ENCODE measurements at places on chromosomes 11 and 22.

GRCh38 chr22:46057246-46058090 is 80.5 kb upstream of the WNT7B start:
- peak; percentile 62 for DNase-seq

DNA sequence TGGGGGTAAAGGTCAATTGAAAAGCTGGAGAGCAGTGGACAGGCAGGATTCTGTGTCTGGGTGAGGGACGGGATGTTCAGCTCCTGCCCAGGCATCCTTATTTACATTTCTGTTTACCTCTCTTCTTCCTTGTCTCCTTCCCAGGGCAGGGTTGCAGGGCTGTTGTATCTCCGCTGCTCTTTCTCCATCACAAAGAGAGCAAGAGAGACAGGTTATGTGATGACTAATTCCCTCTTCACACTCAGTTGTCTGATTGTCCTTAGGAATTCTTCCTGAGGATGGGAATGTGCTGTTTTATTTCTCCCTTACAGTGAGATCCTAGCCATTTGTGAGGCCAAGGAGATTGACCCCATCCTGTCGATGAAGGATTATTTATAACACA is 104.9 kb downstream of the VPREB1 start:
- DNase-seq, result no peak

DNA sequence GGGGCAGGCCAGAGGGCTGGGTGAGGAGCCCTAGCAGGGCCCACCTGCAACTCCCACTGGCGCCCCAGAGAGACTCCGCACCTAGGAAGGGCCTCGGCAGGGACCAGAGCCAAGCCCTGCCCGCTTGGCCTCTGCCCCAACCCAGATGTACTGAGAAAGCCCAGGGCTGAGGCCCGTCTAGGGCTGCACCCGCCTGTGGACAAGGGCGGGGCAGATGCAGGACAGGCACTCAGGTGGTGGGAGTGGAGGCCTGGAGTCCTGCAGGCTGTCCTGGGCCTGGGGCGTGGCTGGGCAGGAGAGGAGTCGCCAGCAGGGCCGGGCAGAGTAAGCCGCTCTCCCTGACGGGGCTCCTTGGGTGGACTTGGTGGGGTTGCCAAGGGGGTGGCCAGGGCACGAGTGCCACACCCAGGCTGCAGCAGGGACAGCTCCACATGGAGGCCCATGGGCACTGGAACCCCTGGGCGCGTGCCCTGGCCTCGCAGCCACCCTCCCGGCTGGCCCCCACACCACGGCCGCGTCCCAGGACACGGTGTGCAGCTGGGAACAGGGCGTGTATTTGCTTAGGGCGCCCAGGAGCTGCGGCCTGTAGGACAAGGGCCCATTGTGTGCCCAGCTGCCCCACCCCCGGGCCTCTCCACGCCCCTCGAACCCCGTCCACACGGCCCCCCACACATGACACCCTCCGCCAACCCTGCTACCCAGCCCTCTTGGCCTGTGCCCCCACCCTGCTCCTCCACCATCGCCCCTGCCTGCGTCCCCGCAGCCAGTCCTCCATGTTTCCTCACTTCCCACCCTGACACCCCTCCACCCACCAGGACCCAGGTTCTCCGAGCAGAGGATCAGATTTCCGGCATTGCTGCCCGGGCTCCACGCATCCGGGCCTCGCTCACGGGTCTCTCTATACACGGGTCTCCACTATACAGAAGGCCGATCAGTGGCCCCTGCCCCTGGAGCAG is 11.3 kb upstream of the PIM3 start:
- DNase-seq, result no peak

DNA sequence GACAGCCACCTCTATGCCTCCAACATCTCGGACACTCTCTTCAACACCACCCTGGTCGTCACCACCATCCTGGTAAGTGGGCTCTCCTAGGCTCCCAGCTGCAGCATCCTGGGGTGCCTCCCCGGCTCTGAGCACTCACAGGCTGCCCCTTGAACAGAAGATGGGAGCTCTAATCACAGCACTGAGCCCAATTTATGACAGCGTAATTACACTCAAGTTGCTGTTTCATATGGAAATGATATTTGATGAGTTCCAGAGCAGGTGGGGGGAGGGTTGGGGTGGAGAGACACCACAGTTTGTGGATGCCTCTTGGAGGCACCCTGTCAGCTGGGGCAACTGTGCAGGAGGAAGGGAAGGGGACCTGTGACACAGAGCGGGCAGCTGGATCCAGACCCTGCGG is 125.3 kb upstream of the TBCEL start:
- DNase-seq, result no peak

GRCh38 chr22:35625763-35626432 is 8.8 kb upstream of the MB start:
- DNase-seq, result no peak

GRCh38 chr22:21917181-21917958 is 35.3 kb downstream of the PPM1F start:
- DNase-seq, result no peak

- DNase-seq, result no peak
Measured at GRCh38 chr22:29625090-29625825, 21.8 kb downstream of the NF2 start.

- peak; percentile 85 for DNase-seq
Measured at GRCh38 chr11:123430721-123431497, 840 bp downstream of the GRAMD1B start.

GRCh38 chr22:44891293-44891747 is 118.5 kb downstream of the PHF21B start:
- no peak for DNase-seq

DNA sequence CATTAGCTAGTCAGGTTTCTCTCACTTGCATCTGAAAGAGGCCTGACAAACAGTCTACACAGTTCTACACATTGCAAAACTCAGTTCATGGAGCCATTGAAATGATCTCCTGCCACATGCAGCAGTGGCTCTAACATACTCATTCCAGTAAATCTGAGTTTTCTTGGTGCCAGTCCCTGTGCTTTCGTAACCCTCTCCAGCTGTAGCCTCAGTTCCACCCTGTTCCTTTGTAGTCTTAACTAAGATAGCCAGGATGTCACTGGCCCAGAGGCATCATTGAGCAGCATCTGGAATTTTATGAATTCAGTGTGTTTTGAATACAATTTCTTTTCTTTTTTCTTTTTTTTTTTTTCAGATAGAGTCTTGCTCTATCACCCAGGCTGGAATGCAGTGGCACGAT is 37.4 kb upstream of the ZBED5 start:
- no peak for DNase-seq

GRCh38 chr22:41831828-41832552 is 915 bp upstream of the SREBF2 start:
- no peak for DNase-seq

GRCh38 chr11:20258376-20258895 is 98.2 kb upstream of the DBX1 start:
- no peak for DNase-seq

DNA sequence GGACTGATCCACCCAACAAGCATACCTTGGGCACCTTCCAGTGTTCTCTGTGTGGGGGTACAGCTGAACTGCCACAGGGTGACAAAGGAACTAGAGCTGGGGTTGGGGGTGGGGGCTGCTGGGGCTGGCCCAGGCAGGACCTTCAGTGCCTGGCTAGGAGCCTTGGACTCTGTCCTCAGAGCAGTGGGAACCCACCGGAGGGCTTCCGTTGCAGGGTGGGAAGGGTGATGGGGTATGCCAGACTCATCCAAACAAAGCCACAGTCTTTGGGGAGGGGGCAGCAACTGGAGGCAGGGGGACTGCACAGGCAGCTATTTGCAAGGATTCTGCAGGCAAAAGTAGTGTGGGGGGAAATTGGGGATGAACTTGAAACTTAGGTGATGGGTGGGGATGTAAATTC is 35.7 kb upstream of the CLDN5 start:
- DNase-seq, result no peak

DNA sequence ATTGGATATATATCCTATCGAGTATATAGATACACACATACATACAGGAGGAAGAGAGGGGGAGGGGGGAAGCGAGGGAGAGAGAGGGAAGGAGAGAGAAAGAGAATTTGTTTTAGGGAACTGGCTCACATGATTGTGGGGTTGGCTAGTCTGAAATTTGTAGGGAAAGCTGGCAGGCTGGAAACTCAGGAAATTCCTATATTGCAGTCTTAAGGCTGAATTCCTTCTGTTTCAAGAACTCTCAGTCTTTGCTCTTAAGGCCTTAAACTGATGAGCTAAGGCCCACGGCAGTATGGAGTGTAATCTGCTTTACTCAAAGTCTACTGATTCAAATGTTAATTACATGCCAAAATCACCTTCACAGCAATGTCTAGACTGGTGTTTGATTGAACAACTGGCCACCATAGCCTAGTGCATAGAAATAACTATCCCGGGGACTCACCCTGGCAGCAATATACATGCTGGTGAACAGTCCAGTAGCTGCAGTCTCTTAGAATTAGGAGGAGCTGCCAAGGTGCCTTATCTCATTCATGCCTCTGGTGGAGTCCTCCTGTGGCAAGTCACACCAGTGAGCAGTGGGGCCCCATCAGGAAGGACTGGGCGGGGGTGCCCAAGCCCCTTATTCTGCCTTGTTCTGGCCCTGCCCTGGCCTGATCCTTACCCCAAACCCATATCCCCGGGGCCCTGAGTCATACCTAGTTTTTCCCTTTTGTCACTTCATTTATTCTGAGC is 59.7 kb upstream of the AMPD3 start:
- no peak for DNase-seq

All from KG1 (cell line).